Stimulated activated CD4-positive, alpha-beta T cell treated with anti-CD3 and anti-CD28 coated beads, Interleukin-2, amount 100 ng/mL, for 24 hours (primary cell): ENCODE measurements at places on chromosomes 7 and 10.
A peak's percentile ranks its signal among the peaks of the same experiment; 100 is the strongest.

DNA sequence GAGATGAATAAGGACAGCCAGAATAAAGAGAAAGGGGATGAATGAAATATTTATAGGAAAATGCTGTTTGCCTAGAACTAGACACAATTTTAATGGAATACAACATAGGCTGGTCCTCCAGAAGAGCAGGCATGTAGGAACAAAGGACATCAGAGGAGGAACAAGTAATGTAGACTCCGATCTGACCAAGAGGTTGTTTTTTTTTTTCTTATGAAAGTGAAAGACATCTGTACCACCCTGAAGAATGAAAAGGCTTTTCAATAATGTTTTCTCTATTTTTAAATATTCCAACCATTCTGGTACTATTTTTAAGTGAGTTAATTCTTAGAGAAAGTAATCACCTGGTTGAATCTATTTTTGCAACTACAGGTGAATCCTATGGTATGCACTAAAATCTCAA, 136.9 kb upstream of the PTN start:
- no peak for DNase-seq

- DNase-seq, result peak; percentile 78
Measured at GRCh38 chr10:86400705-86401587, 34.4 kb upstream of the GRID1 start.

- no peak for DNase-seq
Measured at GRCh38 chr10:125043841-125044658, 102.1 kb downstream of the ZRANB1 start.

- peak; percentile 77 for DNase-seq
Measured at GRCh38 chr7:101856473-101857357, 39.3 kb downstream of the CUX1 start.

- no peak for DNase-seq
Measured at GRCh38 chr7:120926943-120927346, 23.6 kb upstream of the ING3 start.

- no peak for DNase-seq
Measured at GRCh38 chr10:100967332-100967731, 2.0 kb upstream of the SEMA4G start.

DNA sequence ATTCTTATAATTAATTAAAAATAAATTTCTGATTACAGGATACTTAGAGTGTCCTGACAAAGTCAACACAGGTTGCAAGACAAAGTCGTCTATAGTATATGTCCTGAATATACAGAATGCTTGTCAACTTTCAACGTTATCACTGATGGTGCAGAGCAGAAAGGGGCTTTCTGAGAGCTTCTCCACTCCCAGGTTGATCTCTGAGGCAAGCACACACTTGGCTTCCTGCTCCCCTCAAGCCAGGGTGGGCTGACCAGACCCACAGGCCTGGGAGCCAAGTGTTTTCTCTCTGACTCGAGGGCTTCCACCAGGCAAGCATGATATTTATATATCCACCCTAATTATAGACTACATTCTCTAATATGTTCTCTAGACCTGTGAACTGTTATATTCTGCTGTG, 448.9 kb downstream of the SH2D4B start:
- DNase-seq, result no peak

- peak; percentile 15 for DNase-seq
Measured at GRCh38 chr10:35378541-35379210, 42.4 kb downstream of the CCNY start.

DNA sequence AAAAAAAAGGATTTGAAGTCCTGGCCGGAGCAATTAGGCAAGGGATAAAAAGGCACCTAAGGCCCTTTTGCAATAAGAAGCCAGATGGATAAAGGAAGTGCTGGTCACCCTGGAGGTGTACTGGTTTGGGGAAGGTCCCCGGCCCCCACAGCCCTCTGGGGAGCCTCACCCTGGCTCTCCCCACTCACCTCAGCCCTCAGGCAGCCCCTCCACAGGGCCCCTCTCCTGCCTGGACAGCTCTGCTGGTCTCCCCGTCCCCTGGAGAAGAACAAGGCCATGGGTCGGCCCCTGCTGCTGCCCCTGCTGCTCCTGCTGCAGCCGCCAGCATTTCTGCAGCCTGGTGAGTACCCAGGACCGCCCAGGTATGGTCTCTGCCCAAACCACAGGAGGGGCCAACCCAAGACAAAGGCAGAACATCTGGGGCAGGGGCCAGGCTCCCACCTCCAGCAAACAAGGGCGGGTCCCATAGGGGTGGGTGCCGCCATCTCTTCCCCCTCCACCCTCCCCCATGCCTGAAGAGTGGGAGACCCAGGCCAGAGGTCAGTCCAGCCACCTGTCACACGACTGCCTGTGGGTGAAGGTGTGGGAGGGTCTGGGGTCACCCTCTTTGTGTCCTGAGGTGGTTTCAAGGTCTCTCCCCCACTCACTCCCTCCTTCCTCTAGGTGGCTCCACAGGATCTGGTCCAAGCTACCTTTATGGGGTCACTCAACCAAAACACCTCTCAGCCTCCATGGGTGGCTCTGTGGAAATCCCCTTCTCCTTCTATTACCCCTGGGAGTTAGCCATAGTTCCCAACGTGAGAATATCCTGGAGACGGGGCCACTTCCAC, at the start of gene PILRB:
Gene PILRB (plus strand): TSS at position 91 of the 830 bp plus-strand sequence. CDS start 186 bp downstream, at position 277.
- no peak for DNase-seq
